ENCODE measurements at places on chromosomes 12 and 14. TPM values are rescaled to one million over a fixed set of nuclear protein-coding genes. Genes with fewer than 3 reads are reported as not detected.

- DNase-seq, result no peak
Measured at GRCh38 chr12:108146035-108146893, 17.2 kb downstream of the WSCD2 start.

- DNase-seq, result no peak
Measured at GRCh38 chr12:75155962-75156361, 53.7 kb downstream of the KCNC2 start.

GRCh38 chr12:114275932-114276785, 129.8 kb downstream of the TBX5 start:
- no peak for DNase-seq

GRCh38 chr14:100841066-100841760, 15.3 kb downstream of the MEG3 start:
- DNase-seq, result no peak

DNA sequence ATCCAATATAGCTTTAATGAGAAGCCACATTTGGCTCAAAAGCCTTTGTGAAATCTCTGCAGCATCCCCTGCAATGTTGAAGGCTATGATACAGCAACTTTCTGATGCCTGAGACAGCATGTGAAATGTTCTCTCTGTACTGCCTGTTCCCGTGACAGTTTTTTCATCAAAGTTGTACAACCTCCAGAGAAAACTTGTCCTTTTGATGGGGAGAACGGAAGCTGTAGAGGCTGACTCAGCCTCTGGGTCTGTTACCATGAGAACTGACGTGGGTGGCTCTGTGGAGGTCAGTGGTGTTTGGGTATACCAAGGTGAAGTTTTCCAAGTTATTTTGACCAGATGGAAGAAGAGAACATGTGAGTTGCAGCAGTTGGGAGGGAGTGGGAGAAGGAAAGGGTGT, 17.0 kb downstream of the SLC4A8 start:
- DNase-seq, result peak; percentile 58

SMAGP gene
- total RNA-seq, result 26.9 TPM

MMP17 gene
- total RNA-seq, result 3.1 TPM

All from Daoy (cell line).